ENCODE measurements at places on chromosomes 3 and 15.

DNA sequence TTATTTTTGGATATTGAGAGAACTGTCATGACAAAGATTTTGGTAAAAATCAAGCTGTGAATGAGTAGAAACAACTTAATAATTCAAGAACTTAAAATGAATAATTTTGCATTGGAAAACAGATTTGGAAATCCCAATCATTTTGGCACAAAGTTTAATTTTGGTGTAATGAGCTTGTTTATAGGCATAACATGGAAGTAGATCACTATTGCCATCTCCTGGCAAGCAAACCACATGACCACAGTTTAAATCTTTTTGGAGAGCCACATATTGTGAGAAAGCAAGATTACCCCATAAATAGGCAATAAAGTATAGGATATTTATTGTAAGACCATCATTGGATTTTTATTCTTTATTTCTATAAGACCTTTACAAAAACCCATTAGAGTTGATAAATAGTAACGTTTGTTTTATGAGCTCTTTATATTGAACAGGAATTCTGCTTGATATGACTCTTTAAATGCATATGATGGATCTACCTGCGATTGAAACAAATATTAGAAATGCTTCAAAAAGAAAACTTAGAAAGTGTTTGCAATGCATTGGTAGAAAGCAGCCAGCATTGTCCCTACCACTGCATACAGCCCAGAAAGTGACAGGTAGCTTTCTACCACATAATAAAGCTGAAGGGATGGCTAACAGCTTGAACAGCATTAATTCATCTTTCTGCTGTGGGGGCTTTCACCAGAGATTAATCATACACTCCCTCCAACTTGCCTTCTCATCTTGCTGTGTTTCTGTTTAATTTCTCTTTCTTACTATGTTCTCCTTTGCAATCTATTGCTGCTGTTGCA lies 766.8 kb downstream of the TBL1XR1 start:
- no peak for DNase-seq

DNA sequence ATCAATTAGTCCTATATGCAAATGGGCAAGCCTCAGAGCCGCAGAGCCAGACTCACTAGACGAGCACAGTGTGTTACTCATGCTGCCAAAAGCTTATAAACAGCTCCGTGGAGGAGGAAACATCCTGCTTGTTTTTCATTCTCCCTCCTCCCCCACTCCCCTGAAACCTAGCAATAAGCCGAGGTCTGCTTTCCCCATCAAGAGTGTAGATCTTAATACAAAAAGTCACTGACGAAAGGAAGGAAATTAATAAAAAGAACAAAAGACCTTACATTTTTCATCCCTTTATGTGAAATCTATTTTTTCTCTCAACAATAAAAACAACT lies 88.5 kb downstream of the XXYLT1 start:
- DNase-seq = peak; percentile 21

- no peak for DNase-seq
Measured at GRCh38 chr3:111852540-111852939, 6.5 kb upstream of the PHLDB2 start.

DNA sequence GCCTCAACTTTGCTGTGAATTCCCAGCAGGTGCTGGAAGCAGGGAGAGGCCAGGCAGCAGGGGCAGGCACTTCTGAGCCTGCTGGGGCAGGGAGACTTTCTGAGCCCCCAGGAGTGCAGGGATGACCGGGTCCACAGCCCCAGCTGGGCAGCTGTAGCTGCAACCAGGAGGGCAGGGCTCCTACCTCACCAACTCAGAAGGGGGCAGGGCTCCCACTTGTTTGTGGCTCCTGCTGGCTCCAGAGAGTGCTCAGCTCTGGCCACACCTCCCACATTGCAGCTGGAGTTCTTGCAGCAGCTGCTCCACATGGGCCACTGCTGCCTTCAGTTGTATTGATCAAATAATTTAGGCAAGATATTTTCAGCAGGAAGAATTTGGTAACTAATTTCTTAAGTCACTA lies 812.3 kb downstream of the NSUN3 start:
- DNase-seq = no peak

DNA sequence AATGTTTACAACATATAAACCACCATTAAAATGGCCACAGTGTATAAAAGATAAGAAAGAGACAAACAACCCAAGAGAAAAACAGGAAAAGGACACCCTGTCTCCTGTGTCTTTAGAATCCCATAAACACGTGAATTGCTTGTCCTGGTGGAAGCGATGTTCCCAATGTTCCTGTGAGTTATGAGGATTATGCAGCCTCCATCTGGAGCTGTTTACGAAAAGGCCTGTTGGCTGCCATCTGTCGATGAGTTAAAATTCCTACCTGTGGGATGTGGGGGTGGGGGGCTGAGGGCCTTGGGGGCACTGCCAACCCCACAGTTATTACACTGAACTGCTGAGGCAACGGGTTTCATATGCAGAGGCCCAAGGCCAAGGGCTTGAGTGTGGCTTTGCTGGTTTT lies 13.6 kb downstream of the NISCH start:
- no peak for DNase-seq
